ENCODE measurements at places on chromosomes 4 and X.

DNA sequence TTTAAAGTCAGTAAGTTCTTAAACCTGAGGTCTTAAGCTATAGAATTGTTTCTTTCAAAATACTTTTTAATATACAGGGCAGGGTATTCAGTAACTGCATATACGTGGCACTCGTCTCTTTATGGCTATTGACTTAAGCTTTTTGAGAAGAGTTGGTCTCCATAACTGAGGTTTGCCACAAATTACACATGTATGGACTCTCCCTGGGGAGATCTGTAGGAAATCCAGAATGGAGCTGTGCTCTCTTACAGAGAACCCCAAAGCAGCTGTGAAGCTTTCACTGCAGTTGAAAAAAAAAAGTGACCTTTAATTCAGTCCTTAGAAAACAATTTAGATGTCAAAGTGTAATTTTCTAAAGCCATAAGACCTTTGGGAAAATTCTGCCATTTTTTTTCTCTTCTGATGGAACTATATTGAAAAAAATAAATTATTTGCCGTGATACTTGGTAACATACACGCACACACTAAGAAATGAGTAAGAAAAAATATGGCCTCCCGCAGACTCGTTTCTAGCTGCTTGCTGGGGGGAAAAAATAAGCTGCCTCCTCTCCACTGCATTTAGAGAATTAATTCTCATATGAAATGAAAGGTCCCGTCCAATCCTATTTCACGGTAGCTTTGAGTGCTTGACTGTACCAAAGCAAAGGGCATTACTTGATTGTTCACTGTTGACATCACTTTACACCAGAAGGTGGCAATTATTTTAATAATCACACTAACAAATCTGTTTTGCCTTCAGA is 159.4 kb upstream of the TENM3 start:
- DNase-seq: peak; percentile 76

- DNase-seq: no peak
Measured at GRCh38 chr4:6728320-6729029, 12.5 kb downstream of the BLOC1S4 start.

DNA sequence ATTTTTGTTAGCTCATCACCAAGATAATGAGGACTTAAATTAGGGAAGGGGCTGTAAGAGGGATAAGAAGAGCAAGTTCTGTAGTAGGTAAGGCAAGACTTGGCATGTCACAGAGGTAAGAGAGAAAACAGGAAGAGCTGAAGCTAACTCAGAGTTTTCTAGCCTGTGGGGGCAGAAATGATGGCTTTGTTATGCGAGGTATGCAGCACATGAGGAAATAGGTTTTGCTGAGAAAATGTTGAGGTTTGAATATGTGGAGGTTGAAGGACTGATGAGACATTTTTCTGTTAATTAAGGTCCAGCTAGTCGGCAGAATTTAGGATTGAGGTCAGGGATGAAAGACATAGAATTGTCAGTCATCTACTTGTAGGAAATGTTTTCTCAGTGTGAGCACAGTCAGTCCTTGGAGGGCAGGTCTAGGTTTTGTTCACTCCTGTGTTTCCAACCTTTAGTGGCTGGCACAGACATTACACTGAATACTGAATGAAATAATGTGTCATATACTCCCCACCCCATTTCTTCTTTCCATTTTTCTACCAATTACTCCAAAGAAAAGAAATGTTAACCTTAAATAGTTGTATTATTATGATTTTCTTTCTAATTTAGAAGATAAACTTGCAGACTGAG is 154.0 kb upstream of the AADAT start:
- no peak for DNase-seq

- no peak for DNase-seq
Measured at GRCh38 chr4:159735281-159736207, 632.7 kb downstream of the RAPGEF2 start.

- DNase-seq: peak; percentile 71
Measured at GRCh38 chr4:185019456-185020292, 1.4 kb downstream of the HELT start.

- DNase-seq: no peak
Measured at GRCh38 chr4:15244354-15244753, 183.5 kb upstream of the C1QTNF7 start.

DNA sequence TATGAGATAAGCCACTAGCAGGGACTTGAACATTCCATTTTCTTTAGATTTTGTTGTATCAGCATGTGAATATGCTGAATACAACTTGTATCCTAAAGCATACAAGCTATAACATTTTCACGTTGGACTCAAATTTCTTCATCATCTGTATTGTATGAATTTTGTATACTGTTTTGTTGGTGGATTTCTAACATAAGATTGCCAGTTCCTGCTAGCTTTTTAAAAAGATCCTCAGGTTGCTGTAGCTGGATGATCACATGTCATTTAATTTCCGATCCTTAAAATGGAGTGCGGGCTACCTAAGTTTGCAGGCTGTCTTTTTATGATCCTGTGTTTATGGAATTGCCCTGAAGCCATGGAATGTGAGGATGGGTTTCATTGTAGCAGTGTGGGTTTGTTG is 6.9 kb downstream of the PDLIM5 start:
- no peak for DNase-seq

- DNase-seq: no peak
Measured at GRCh38 chr4:100430451-100430850, 87.4 kb downstream of the EMCN start.

DNA sequence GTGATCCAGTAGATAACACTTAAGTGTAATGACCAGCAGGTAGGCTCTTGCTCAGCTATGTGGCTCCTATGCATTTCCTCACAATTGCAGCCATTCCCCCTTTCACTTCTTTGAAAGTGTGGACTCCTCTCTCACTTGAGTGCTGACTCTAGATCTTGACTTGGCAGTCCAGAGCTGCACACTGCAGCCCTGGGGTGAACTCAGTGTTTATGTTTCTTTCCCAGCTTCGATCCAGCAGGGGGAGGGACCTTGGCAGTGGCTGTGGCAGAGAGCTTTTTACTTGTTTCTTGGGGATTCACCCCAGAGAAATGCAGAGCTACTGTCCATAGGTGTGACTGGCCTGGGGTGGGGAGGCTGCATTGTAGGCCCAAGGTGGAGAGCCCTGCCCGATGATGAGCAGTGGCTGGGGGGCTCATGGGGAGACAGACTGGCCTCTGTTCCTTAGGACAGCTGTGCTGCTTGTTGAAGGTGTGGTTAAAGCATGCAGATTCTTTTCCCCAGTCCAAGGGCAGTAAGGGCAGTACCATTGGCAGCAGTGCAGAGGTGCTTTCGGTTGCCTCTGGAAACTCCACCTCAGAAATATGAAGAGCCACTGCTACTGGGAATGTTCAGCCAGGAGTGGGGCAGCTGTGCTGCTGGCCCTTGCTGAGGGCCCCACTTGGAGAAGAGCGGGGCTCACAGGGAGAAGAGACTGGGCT is 134.7 kb downstream of the SH3BGRL start:
- no peak for DNase-seq

GRCh38 chr4:2946812-2947600 is 16.2 kb downstream of the NOP14 start:
- DNase-seq: no peak

DNA sequence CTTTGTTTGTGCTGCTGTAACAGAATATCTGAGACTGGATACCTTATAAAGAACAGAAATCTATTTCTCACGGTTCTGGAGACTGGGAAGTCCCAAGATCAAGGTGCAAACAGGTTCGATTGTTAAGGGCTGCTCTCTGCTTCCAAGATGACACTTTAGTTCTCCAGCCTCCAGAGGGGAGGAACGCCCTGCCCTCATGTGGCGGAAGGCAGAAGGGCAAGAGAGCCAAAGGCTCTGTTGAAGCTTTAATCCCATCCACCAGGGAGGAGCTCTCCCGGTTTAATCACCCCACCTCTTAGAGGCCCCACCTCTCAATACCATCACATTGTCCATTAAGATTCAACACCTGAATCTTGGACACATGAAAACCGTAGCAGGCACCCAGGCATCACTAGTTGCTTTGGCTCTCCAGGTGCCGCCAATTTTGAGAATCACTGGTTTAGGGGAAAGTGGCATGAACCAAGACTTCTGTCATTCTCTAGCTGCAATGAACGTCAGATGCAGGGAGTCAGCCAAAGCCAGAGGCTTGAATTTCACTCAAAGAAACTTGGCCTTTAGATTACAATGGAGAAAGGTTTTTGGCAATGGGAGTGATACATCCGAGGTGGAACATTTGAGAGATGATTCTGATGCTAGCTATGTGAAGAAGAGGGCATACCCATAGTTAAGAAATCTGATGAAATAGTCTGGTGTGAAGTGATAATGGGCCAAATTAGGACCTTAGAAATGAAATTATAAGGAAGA is 15.7 kb downstream of the FHL1 start:
- peak; percentile 40 for DNase-seq

GRCh38 chrX:139049465-139049864 is 337.9 kb upstream of the FGF13 start:
- DNase-seq: no peak

Data from retina (tissue), 1 donor.